ENCODE measurements at places on chromosomes 3 and 15. TPM values are rescaled to one million over a fixed set of nuclear protein-coding genes. Genes with fewer than 3 reads are reported as not detected.

The GHSR gene
- total RNA-seq: not detected

The SRGAP3 gene
- total RNA-seq: 0.57 TPM

The KBTBD12 gene
- 0.07 TPM for total RNA-seq

DNA sequence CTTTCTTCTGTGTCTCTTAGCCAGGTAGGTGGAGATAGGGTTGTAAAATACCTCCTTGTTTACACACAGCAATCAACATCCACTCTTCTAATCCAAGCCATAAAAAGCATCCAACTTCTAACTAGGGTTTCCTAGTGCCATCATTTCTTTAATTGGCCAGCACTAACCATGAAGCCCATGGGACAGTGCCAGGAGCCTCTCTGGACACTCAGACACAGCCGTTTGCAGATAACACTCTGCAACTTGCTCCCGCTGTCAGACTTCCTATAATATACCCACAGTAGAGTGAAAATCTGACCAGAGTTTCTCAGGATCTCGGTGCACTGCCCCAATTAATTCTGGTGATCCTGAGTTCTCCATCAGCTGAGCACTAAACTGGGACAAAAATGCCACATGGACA, 53.4 kb downstream of the TAFA4 start:
- no peak for DNase-seq

- DNase-seq: no peak
These were observed 6.9 kb downstream of the NIPA2 start for GRCh38 chr15:22845289-22845900.

DNA sequence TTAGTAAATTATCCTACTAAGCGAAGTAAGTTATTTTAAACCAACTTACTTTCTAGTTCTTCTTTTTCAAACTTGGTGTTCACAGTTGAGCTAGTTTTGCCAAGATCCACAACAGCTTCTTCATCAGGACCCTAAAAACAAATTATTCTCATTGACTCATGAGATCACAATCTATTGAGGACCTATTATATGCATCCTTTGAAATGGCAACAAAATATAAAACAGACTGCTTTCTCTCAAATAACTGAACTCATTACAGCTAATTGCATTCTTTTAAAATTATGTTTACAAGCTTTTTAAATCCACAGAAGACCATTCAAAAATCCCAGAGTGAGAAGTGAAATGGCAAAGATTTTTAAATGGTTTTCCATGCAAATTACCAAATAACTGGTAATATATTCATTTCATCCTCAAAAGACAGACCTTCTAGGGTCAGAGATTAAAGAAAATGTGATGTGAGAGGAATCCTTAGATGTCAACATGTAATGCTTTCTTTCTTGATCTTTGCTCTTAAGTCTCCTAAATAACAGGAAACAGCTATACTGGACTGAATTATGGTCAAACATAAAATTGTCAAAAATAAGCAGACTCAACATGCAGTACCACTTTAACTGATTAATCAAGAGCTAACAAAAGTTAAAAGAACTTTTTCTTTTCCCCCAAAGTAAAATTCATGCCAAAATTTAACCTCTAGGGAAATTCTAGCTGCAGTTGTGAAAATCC, 31.7 kb downstream of the SLC4A7 start:
- no peak for DNase-seq

DNA sequence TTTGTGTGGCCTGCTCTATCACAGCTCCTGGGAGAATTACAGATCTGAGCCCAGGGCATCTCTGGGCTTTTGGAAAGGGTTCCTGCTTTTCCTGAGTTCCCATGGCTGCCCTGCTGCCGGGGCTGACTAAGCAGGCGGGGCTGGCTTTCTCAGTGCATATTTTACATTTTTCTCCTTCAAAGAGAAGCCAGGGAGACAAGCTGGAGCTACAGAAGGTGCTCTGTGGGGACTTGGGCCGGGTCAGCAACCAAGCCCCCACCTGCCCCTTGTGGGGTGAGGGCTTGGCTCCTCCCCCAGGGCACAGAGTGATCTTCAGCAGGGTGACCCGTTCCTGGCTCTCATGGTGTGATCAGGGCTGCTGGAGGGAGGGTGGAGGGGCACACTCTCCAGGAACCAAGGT, 17.4 kb downstream of the ABTB1 start:
- DNase-seq: peak; percentile 78

Data from M059J (cell line).